ENCODE measurements at places on chromosomes 4 and X. TPM values are rescaled to one million over a fixed set of nuclear protein-coding genes. Genes with fewer than 3 reads are reported as not detected.

The SYNPO2 gene
- total RNA-seq, result 0.56 TPM

The MAGEH1 gene
- total RNA-seq, result 7.3 TPM

The MAGEC3 gene
- total RNA-seq, result not detected

The TCP11X2 gene
- not detected for total RNA-seq

The LGI2 gene
- total RNA-seq, result 0.07 TPM

The ANXA3 gene
- 58.8 TPM for total RNA-seq

The CXCL1 gene
- 6.2 TPM for total RNA-seq

The PAK3 gene
- total RNA-seq, result not detected

The NUP62CL gene
- total RNA-seq, result 16.4 TPM

The PDLIM3 gene
- total RNA-seq, result 0.16 TPM

The MAB21L2 gene
- total RNA-seq, result not detected

The POU4F2 gene
- total RNA-seq, result not detected

The FAM133A gene
- 0.77 TPM for total RNA-seq

The TET2 gene
- total RNA-seq, result 2.4 TPM

The MAOA gene
- 1.2 TPM for total RNA-seq

The TBC1D19 gene
- 4.7 TPM for total RNA-seq

The USP11 gene
- total RNA-seq, result 50.4 TPM

The GAGE1 gene
- total RNA-seq, result not detected

The ATRX gene
- total RNA-seq, result 13.9 TPM

The XG gene
- 0.08 TPM for total RNA-seq

The ERVMER34-1 gene
- 0.71 TPM for total RNA-seq

The MAGED2 gene
- 74.4 TPM for total RNA-seq

The MTMR8 gene
- total RNA-seq, result 0.50 TPM

The ART3 gene
- not detected for total RNA-seq

The EDA gene
- total RNA-seq, result 0.83 TPM

Data from A549 treated with AZD2906 at 1 μM for 4 hours (cell line).